ENCODE measurements at places on chromosomes 6 and 20.
A peak's percentile ranks its signal among the peaks of the same experiment; 100 is the strongest.

DNA sequence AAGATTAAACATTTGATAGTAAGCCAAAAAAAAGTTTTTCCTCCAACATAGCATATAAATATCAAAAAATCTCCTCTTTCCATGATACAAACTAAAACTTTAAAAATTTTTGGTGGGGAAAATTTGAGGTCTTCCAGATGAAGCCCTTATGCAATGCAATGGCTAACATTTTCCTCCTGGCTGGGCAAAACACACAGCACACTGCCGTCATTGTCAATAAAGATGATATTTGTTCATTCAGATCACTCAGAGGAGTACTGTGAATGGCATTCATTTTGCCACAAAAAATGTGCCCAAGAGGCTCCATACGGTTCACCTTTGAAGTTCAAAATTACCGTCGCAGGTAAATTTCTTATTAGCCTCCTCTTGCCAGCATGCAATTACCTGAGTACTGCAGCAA, 33.9 kb upstream of the FBXO9 start:
- DNase-seq = no peak

DNA sequence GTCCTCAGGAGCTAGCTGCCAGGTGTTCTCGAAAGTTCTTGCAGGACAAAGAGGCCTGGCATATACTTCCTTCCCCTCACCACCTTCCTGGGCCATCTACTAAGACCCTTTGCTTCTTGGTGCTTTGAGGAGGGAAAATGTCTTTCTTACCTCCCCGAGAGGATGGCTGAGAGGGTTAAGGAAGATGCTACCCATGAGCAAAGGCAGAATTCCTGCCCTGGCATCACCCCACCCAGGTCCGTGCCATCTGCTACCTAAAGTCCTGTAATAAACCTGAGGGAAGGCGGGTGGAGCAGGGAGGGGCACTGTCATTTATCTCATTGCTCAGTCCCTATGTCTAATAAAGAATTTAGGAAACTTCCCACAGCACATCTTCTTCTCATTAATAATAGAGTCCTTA, 16.2 kb downstream of the GFOD1 start:
- no peak for DNase-seq

GRCh38 chr20:848193-848592, 14.7 kb downstream of the FAM110A start:
- DNase-seq = no peak

- no peak for DNase-seq
Observed at GRCh38 chr20:45390931-45391330, 12.8 kb upstream of the TP53TG5 start.

GRCh38 chr6:132130626-132131298, 179.6 kb upstream of the CCN2 start:
- DNase-seq = peak; percentile 7
